ENCODE measurements at places on chromosomes 6 and 20.

- no peak for DNase-seq
These were observed 46.9 kb downstream of the UST start for GRCh38 chr6:148793721-148794120.

GRCh38 chr6:22925304-22925835 lies 356.0 kb downstream of the HDGFL1 start:
- DNase-seq: no peak

DNA sequence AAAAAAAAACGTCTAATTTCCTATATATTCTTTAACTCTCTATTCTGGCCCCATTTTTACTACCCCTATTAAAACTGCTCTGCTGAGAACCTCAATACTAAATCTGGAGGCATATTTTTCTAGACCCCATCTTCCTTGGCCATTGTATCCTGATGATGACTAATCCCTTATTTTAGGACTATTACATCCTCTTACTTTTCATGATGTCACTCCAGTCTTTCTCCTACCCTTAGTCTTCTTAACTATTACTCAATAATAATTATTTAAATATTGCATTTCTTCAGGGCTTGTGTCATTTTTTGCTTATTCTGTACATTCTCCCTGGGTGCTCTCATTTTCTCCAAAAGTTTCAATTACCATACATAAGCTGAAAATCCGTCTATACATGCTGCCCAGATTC lies 6.4 kb downstream of the FBXO30 start:
- no peak for DNase-seq

DNA sequence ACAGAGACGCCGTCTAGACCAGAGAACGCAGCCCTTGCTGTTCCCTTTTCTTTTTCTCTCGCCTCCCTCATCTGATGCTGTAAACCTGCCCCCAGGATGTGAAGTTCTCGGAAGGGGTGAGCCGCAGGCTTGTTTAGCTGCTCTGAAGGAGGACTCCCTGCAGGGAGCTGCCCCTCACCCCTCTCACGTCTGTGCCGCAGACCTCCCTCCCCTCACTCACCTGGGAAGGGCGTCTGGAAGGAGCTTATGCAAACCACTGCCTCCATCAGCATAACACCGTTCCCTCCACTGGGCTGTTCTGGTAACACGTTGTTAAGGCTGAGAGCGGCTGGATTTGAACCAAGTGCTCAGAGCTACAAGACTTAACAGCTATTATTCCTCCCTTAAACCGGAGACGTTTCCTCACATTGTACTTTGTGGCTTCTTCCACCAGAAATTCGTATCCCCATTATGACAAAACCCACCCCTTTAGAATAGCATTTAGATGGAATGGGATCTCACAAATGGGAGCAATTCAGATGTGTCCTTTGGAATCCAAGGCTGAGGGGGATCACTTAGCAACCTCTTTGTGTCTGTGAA lies 99.8 kb downstream of the SMOC2 start:
- DNase-seq: no peak

DNA sequence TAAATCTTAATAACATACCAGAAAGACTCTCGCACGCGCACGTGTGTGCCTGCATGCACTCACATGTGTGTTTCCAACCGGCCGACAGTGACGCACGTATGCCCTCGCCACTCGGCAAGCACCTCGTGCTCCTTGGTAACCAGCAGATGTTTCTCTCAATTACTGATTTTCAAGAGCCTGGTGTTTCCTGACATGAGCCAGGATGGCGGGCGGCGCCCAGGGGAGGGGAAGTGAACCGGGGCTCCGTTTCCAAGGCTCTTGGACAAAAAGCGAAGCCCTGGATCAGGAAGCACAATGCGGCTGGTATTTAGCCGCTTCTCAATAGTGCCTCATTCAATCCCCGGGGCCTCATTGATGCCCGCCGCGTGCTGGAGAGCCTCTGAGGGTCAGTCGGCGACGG lies 37.7 kb downstream of the PMEPA1 start:
- DNase-seq: no peak

- no peak for DNase-seq
These were observed 598.8 kb upstream of the CDH4 start for GRCh38 chr20:60653111-60653845.

DNA sequence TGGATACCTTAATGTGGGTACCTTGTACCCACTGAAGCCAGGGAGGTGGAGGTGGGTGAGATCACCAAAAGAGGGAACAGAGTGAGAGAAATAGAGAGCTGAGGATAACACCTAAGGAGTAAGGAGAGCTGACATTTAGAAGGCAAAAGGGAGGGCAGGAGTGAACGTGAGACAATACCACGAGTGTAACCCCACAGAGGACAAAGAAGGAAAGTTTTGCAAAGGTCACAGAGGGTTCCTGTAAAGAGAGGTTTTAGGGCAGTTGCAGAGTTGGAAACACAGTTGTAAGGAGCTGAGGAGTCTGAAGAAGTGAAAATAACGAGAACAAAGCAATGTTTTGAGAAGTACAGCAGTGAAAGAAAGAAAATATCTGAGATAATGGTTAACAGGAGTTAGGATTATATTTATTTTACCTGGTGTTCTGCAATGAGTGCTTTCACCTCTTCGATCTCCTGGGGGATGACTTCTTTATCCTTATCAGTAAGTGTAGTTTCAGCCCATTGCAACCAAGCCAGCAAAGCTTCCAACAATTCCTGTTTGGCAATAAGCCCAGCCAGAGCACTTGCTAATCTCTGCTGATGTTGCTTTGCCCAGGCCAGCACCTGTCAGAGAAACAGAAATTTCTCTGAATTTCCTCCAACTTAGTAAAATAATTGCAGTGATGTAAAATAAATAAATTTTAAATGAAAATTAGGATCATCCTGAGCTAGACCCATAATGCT lies 166.8 kb downstream of the DST start:
- no peak for DNase-seq

DNA sequence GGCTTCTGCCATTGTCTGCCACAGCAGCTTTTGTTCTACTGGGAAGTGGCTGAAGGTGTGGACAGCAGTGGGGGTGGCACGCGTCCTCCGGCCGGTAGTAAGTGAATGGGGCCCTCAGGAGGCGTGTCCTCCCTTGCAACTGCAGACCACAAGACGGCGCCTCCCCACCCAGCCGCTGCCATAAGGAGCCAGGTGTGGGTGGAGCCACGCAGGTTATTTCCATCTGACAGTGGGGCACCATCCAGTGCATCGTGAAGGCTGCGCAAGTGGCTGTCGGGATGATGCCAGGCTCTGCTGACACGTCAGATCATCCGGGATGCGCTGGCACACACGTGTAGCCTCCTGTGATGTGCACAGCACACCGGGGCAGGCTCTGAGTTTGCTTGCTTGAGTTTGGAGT lies 379.7 kb downstream of the CDH4 start:
- DNase-seq: no peak

- DNase-seq: no peak
These were observed 363.2 kb upstream of the FLRT3 start for GRCh38 chr20:14700639-14700960.

DNA sequence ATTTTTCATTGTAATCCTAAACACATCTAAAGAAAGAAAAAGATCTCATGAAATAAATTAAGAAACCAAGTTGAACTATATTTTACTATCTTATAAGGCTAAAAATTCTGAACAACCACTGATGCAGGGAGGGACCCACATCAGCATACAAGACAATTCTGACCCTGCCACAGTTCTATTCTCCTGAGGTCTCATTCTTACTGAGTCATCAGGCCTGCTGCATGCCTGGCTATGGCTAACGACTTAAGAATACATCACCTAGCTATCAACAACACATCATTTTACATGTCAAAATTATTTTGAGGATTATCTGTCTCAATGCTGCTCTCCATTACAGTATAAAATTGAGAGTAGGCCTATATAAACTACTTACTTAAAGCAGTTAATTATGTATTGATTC lies 52.9 kb downstream of the FBXL4 start:
- no peak for DNase-seq

- DNase-seq: no peak
These were observed at the start of gene PXDC1 for GRCh38 chr6:3751077-3751729. Gene PXDC1, minus strand, starts transcription at chr6:3751713. Its CDS starts 182 bp downstream, at chr6:3751531.

- no peak for DNase-seq
These were observed 419 bp upstream of the SNHG17 start for GRCh38 chr20:38435555-38435939.

- DNase-seq: no peak
These were observed 1503.2 kb downstream of the HACE1 start for GRCh38 chr6:103356531-103356930.

DNA sequence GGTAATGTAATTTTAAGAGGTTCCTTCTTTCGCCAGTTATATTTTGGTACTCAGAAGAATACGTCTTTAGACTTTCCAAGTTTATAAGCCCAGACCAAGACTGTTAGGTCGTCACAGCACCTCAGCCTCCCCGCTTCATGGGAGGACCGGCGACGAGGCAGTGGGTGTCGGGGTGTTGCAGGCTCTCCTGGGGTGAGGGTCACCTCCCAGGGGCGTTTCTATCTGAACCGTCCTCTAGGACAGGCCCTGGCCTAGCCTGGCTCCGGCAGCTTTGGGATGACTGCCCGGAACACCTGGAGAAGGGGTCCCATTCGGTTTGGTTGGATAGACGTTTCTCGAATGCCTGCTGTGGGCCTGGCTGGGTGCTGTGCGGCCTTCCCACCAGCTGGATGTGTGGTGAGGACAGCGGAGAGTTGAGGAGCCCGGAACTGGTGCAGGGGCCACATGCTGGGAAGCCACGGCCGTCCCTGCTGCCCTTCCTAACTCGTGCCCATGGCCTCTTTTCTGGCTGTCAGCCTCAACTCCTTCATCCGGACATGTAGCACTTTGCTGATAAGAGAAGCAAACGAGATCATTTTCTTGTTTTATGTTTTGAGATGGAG lies 1.1 kb downstream of the OSBPL2 start:
- no peak for DNase-seq

- no peak for DNase-seq
These were observed 70.2 kb upstream of the BEND3 start for GRCh38 chr6:107185391-107185970.

GRCh38 chr6:44800784-44801592 lies 413.5 kb downstream of the CDC5L start:
- no peak for DNase-seq

GRCh38 chr6:93779086-93779841 lies 359.9 kb upstream of the EPHA7 start:
- no peak for DNase-seq

- no peak for DNase-seq
These were observed 37.9 kb downstream of the TRAM2 start for GRCh38 chr6:52538901-52539354.

GRCh38 chr6:43013097-43013842 lies 476 bp downstream of the MEA1 start:
- DNase-seq: no peak

DNA sequence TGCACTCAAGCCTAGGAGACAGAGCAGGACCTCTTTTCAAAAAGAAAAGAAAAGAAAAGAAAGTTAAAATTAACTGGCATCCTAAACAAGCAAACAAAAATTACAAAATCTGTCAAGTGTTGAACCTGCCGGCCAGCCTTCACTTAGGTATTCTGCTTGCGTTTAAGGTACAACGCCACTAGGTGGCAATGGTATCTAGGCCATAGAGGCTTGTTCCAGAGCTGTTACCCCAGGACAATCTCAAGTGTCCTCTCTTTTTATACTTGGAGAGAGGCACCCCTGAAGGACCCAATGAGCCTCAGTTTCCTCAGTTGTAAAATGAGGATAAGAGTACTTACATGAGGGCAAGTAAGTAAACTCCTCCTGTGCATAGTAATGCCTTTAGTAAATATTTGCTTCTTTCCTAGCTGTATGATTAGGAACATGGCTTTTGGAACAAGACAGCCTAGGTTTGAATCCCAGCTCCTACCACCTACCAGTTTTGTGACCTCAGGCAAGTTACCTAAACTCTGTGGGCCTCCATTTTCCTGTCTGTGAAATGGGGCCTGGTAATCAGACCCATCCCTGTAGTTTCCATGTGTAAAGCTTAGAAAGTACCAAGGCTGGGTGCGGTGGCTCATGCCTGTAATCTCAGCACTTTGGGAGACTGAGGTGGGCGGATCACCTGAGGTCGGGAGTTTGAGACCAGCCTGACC lies 5.8 kb upstream of the PACSIN1 start:
- no peak for DNase-seq

- no peak for DNase-seq
These were observed 258.4 kb upstream of the MARCKS start for GRCh38 chr6:113598786-113599185.

- DNase-seq: no peak
These were observed 256.9 kb downstream of the ERMARD start for GRCh38 chr6:170008294-170008785.

DNA sequence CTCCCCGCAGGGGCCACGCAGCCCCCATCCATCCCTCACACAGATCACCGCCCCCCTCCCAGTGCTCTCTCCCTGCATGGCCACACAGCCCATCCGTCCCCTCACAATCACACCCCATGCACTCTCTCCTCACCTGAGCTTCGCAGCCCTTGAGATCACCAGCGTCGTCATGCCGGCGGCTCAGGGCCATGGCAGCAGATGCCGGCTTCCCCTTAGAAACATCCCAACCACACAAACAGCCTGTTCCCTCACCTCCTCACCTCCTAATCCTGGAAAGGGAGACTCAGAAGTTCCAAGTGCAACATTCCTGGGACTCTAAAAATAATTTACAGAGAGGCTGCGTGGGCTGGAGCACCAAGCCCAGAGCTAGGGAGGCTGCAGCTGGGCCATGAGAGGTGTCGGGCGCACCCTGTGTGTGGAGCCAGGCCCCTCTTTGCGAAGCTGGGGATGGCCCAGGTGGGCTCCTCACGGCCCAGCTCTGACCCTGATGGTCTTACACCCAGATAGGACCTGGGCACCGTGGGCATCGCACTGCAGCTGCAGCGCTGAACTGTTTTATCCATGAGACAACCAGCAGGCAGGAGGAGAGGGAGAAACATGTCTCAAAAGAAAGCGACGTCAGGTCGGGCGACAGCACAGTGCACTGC lies 125.3 kb downstream of the DLL1 start:
- DNase-seq: no peak

GRCh38 chr6:36276581-36277536 lies 7.0 kb downstream of the PNPLA1 start:
- no peak for DNase-seq

GRCh38 chr6:14501914-14502313 lies 384.3 kb downstream of the CD83 start:
- DNase-seq: no peak

DNA sequence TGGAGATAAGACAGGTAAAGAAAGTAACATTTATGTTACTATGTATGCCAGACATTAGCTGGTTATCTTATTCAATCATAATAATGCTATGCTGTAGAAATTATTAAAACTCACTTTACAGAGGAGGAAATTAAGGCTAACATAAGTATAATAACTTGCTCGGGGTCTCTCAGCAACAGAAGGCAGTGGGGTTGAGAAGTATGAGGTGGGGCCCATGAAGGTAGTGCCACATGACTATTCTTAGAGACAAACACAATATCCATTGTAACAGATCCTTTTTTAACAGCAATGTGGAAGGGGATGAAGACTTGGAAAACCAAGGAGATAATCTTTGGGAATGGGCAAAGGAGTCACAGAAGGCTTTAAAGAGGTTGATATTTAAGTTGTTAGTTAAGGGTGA lies 11.5 kb downstream of the REV3L start:
- no peak for DNase-seq

Data from stimulated activated CD8-positive, alpha-beta memory T cell treated with anti-CD3 and anti-CD28 coated beads, Interleukin-7, amount 100 ng/mL, for 24 hours (primary cell).